ENCODE measurements at places on chromosomes 16 and 17. TPM values are rescaled to one million over a fixed set of nuclear protein-coding genes. Genes with fewer than 3 reads are reported as not detected.

TP53TG3F gene
- total RNA-seq = not detected

CKLF gene
- 44.9 TPM for total RNA-seq

KRTAP9-4 gene
- not detected for total RNA-seq

ANKS4B gene
- 0.33 TPM for total RNA-seq

KRT12 gene
- not detected for total RNA-seq

OTOA gene
- 1.5 TPM for total RNA-seq

MARCHF10 gene
- total RNA-seq = 0.16 TPM

PRSS8 gene
- not detected for total RNA-seq

EPX gene
- total RNA-seq = not detected

SPNS2 gene
- total RNA-seq = 14.1 TPM

C17orf78 gene
- not detected for total RNA-seq

RNF222 gene
- total RNA-seq = not detected

SAMD14 gene
- total RNA-seq = 0.16 TPM

TSPAN10 gene
- total RNA-seq = 3.5 TPM

LSM12 gene
- total RNA-seq = 36.8 TPM

RDM1 gene
- not detected for total RNA-seq

CCDC57 gene
- 52.8 TPM for total RNA-seq

CD7 gene
- total RNA-seq = 1.3 TPM

TMEM100 gene
- 6.7 TPM for total RNA-seq

MFAP4 gene
- total RNA-seq = 186 TPM

SDF2 gene
- total RNA-seq = 54.1 TPM

ALDH3A2 gene
- 123 TPM for total RNA-seq

AHSP gene
- not detected for total RNA-seq

CLEC19A gene
- total RNA-seq = not detected
